Activated T-helper 1 cell treated with anti-CD3 and anti-CD28 coated beads, Interleukin-2, amount 50 U/mL, for 16 hours (primary cell): ENCODE measurements at places on chromosomes 7 and 10.

GRCh38 chr10:130932326-130933007, 379.1 kb downstream of the TCERG1L start:
- no peak for DNase-seq

DNA sequence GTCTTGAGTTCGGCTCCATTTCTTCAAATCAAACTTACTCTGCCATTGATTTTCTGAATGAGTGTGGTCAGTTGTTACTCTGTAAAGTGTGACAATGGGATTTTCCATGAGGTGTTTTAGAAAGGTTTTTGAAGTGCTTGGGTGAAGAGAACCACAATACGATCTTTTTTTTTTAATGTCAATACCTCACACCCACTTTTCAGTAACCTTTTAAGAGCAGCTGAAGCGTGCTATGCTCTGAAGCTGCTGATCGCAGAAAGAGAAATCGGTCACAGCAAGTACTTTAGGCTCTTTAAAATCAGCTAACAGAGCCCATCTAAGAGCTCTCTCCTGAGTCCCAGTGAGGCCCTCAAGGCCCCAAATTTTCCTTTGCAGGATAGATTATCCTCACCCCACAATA, 34.4 kb upstream of the YAE1 start:
- no peak for DNase-seq

- DNase-seq = no peak
These were observed 113.5 kb downstream of the PLCE1 start for GRCh38 chr10:94107191-94107590.

DNA sequence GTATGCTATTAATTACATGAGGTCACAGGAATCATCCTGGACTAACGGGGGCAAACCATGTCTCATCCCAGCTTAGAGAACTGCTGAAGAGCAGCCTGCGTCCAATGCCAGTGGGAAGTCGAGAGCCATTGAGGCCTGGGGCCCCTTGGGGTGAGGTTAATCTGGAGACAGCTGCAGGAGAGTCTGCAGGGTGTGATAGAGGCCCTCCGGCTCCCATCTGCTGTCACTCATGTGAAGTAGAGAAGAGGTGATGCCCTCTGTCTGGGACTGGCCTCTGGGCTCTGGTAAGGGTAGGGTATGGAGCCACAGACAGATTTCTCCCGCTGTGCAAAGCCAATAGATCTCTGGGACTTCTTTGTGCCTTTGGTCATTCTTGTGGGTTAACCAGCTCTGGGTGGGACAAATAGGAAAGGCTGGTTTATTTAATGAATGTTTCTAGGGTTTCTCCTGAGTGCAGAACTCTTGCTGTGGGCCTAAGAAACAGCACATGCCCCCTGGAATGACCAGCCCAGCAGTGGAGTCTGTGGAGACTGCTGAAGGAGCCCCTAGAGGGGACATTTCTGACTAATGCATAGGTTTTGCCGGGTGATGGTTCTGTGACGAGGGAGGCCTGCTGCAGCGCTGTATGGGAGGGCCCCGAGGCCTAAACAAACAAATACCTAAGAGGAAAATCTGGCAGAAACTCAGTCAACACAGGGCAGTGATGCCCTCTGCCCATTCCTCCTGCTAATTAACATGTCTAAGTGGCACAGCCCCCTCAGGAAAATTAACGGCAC, 34.5 kb downstream of the CRHR2 start:
- no peak for DNase-seq
